ENCODE measurements at places on chromosomes 7 and 10.

- DNase-seq = no peak
Observed at GRCh38 chr10:4651404-4652037, 174.5 kb upstream of the AKR1E2 start.

GRCh38 chr10:130188195-130189175, 52.3 kb downstream of the GLRX3 start:
- no peak for DNase-seq

DNA sequence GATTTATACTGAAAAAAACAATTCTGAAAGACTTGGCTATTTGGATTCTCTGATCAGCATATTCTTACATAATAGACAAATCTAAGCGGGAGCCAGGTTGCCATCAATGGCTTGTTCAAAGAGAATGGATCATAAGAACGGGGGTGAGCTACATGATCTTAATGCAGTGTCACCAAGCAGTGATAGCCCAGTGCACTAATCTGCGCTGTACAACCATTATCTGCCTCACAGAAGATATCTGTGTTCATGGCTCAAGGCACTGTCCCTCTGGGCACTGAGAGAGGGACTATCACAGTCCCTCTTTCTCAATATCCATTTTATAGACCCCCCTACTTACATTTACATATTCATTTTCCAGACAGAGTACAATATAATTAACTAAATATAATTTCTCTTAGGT, 22.9 kb upstream of the PRKAR2B start:
- no peak for DNase-seq

GRCh38 chr7:55251911-55252310, 113.2 kb upstream of the LANCL2 start:
- no peak for DNase-seq

GRCh38 chr10:103786020-103786419, 69.4 kb downstream of the SH3PXD2A start:
- no peak for DNase-seq

DNA sequence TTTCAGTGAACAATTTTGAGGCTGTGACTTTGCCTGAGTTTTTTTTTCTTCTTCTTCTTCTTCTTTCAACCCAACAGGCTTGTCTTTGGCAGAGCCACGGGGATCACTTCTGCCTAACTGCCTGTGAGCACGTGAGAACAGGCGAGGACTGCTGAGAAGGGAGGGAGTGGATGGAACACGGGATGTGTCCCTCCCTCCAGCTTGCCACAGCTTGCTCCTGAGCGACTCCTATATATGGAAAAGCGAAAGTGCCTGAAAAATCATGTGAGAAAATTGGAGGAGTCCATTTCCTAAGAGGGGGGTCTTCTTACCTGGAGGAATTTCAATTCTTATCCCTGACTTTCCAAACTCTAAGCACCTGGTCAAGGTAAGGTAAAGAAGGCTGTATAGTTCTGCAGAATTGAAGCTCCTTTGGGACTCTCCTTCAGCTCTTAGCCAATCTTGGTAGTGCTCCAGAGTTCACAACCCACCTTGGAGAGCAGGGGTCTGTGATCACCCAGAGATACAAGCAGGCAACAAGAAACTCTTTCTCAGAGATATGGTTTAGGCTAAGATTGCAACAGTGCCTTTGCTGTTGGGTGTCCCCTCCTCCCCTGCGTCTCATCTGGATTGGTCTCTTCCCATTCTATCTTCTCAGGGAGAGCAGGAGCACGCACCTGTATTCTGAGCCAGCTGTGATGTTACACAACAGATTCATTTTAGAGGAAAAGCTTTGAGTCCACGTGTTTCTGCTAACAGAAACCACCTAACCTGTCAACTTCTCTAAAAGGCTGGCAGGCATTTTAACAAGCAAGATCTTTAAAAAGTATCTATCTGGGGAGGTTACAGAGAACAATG, at the start of gene MAT1A:
MAT1A (minus strand) TSS at position 208 of the 837 bp plus-strand sequence. CDS start 235 bp downstream, outside the sequence.
- DNase-seq = no peak

- no peak for DNase-seq
Observed at GRCh38 chr7:20741801-20742200, 44.9 kb downstream of the SP8 start.

- DNase-seq = no peak
Observed at GRCh38 chr10:99369551-99369950, 40.4 kb downstream of the CNNM1 start.

- DNase-seq = no peak
Observed at GRCh38 chr10:73585327-73585726, 5.8 kb downstream of the USP54 start.

GRCh38 chr7:137691566-137691965, 155.2 kb downstream of the DGKI start:
- no peak for DNase-seq

GRCh38 chr7:103824251-103824650, 165.2 kb downstream of the RELN start:
- no peak for DNase-seq

- DNase-seq = no peak
Observed at GRCh38 chr10:29765330-29765729, 130.6 kb upstream of the SVIL start.

GRCh38 chr7:106770191-106770590, 94.9 kb upstream of the PIK3CG start:
- DNase-seq = no peak

- no peak for DNase-seq
Observed at GRCh38 chr7:52656098-52656497, 379.3 kb upstream of the POM121L12 start.

DNA sequence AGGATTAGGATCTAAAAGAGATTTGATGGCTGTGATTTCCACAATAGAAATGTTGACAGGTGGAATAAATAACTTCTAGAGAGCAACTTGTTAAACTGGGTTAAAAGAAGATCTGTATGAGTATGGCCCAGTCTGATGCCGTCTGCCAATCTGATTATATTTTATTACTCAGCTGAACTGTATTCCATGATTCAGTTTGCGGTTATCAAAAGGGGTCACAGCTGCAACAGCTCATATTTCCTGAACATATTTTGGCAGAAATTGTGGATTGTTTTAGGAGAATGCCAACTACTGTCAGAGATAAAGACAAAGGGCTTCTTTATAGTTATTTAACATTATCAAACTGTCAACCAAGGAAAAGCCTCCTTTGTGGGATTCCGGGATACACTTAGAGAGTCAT, 244.8 kb upstream of the MINDY3 start:
- no peak for DNase-seq

All from T-cell (primary cell).